ENCODE measurements at places on chromosomes 6 and 20. TPM values are rescaled to one million over a fixed set of nuclear protein-coding genes. Genes with fewer than 3 reads are reported as not detected.

- peaks cover 67% of the 10 kb centered on the region for H3K27me3 ChIP-seq
- H3K27ac ChIP-seq, result no peak overlapping the region
- no peaks in the 10 kb centered on the region for H3K36me3 ChIP-seq
- DNase-seq, result no peak
Observed at GRCh38 chr20:62707276-62707920, 1.2 kb upstream of the NTSR1 start.

GRCh38 chr6:100257793-100258395 is 206.8 kb downstream of the SIM1 start:
- no peaks in the 10 kb centered on the region for H3K27me3 ChIP-seq
- DNase-seq, result no peak
- no peaks in the 10 kb centered on the region for H3K36me3 ChIP-seq

- H3K27ac ChIP-seq, result peak overlapping the region; percentile 27
- H3K4me3 ChIP-seq, result no peak overlapping the region
- DNase-seq, result no peak
- H3K36me3 ChIP-seq, result no peaks in the 10 kb centered on the region
- H3K27me3 ChIP-seq, result no peaks in the 10 kb centered on the region
Observed at GRCh38 chr6:75424618-75425548, 68.7 kb downstream of the FILIP1 start.

DNA sequence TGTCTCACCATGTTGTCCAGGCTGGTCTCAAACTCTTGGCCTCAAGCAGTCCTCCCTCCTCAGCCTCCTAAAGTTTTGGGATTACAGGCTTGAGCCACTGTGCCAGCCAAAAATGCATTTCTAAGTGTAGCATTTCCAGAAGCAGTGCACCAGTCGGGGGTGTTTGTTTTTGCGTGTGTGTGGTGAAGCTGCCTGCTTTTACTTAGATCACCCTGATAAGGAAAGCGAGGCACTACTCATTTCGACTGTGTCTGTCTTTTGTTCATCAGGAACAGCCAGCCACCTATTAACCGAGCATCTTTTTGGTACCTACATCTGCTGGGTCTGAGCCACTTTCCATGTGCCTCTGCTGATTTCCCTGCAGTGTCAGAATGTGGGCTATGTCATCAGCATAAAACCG is 18.7 kb downstream of the SIRT5 start:
- no peaks in the 10 kb centered on the region for H3K4me1 ChIP-seq
- no peak for DNase-seq
- H3K27me3 ChIP-seq, result no peaks in the 10 kb centered on the region
- no peak overlapping the region for H3K4me3 ChIP-seq
- H3K36me3 ChIP-seq, result no peaks in the 10 kb centered on the region

- no peak for DNase-seq
- H3K4me3 ChIP-seq, result peak overlapping the region; percentile 20
- H3K27me3 ChIP-seq, result no peaks in the 10 kb centered on the region
- no peaks in the 10 kb centered on the region for H3K4me1 ChIP-seq
Observed at GRCh38 chr6:23003671-23004467, 434.5 kb downstream of the HDGFL1 start.

The MRAP2 gene
- total RNA-seq, result 0.33 TPM

The MOG gene
- total RNA-seq, result not detected
